ENCODE measurements at places on chromosomes 7 and 10.

GRCh38 chr7:50355817-50356178 is 51.3 kb downstream of the IKZF1 start:
- DNase-seq: no peak

GRCh38 chr7:11469028-11469745 is 362.8 kb downstream of the THSD7A start:
- DNase-seq: no peak

- DNase-seq: no peak
These were observed 923 bp downstream of the TNPO3 start for GRCh38 chr7:129053938-129054437.

- DNase-seq: no peak
These were observed 104.7 kb downstream of the DGKI start for GRCh38 chr7:137742051-137742450.

DNA sequence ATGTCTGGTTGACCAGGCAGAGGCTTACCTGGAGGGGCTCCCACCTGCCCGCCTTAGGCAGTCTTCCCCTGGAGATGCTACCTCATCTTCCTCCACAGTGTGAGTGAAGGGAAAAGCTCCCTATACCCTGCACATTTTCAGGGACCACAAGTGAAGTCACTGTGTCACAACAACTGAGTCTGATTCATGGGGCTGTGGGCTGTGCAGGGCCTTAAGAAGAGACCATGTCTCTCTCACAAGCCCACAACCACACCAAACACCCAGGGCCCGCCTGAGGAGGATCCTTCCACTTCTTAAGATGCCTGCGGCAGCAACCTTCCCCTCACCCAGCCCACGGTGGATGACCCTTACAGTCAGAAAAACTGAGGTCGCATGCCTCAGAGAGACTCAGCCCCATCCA is 118.3 kb downstream of the KMT2E start:
- DNase-seq: no peak

DNA sequence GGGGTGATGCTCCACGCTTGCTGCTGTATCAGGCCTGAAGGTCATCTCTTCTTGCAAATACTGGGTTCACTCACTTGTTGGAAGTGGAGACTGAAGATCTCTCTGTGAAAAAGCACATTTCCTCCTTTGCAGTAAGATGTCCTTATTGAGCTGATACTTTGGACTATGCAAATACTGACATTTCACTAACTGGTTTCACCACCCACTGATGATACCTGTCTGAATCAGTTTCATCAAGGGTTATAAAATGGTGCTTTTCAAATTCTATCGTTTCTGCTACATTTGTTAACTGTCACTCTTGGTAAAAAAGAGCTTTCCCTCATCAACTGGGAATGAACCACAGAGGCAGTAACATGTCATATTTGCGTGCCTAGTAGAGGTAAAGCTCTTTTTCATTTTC is 35.5 kb downstream of the RAB19 start:
- no peak for DNase-seq

- no peak for DNase-seq
These were observed 30.0 kb downstream of the MYOF start for GRCh38 chr10:93452143-93452542.

GRCh38 chr7:127913686-127914085 is 117.6 kb downstream of the LRRC4 start:
- DNase-seq: no peak

DNA sequence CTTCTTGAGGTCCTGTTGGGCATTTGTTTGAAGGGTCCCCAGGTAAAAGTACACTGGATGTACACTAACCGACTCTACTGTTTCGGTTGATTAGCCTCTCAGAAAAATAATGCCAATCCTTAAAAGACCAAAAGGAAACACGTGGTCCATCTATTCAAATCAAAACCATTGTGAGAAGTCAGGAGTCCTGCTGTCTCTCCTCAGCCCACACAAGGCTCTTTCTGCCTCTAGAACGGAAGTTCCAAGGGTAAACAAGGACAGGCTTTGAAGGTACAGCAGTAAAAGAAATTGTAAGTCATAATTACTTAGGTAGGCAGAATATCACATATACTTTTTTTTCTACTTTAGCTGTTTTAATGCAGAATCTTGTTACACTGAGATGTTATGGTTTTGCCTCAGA is 71.7 kb upstream of the TPK1 start:
- DNase-seq: no peak

GRCh38 chr7:70210200-70210935 is 612.1 kb downstream of the AUTS2 start:
- no peak for DNase-seq

DNA sequence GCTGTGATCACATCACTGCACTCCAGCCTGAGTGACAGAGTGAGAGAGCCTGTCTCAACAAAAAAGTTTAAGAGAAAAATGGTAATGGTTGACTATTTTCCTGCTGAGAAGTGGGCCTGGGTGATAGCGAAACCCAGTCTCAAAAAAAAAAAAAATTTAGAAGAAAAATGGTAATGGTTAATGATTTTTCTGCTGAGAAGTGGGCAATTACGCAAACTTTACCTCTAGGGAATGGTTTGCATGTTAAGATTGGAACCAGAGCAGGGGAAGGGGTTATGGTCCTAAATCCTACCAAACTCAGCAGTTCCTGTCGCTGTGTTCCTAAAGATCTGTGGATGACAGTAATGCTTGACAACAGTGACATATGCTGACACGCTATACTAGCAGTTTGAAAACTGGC is 130.5 kb upstream of the RHEB start:
- no peak for DNase-seq

DNA sequence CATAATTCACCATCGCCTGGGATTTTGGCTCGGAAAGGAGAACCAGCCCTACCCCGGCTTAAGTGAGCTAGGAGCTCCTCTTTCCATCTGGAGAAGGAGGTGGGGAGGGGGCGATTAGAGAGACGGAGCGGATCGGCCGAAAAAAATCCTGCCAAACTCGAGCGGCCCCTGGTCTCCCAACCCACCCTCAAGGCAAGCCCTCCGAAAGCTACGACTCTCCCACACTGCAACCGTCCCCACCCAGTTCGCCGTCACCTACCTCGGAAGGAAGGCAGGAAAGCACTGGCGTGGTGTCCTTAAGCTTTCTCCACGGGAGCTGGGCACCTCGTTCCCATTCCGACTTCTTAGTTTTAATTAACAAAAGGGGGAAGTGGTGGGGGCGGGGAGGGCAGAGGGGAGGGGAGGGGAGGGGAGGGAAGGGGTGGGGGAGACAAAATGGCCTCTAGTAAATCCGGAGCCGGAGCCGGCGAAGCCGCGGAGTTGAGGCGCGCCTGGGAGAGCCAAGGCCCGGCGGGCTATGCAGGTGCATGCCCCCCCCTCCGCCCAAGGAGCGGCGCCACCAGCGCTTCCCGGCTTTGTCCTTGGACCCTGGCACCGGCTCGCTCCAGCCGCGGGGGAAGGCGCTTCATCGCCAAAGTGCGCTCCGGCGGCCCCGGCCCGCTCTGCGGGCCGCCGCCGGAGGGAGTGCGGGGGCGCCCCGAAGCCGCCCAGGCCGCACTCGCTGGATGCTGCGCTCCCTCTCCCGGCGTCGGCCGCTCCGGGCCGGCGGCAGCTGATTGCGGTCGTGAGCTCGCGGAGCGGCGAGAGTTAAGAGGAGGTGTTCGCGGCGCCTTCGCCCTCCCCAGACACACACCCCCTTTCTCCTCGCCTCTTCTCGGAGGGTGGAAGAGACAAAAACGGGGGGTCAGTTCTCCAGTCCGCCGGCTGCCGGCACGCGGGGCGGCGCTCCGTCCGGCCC is at the start of gene LRRC4:
LRRC4 (minus strand) TSS at position 784 of the 958 bp plus-strand sequence. CDS start 797 bp downstream, outside the sequence.
- DNase-seq: no peak

DNA sequence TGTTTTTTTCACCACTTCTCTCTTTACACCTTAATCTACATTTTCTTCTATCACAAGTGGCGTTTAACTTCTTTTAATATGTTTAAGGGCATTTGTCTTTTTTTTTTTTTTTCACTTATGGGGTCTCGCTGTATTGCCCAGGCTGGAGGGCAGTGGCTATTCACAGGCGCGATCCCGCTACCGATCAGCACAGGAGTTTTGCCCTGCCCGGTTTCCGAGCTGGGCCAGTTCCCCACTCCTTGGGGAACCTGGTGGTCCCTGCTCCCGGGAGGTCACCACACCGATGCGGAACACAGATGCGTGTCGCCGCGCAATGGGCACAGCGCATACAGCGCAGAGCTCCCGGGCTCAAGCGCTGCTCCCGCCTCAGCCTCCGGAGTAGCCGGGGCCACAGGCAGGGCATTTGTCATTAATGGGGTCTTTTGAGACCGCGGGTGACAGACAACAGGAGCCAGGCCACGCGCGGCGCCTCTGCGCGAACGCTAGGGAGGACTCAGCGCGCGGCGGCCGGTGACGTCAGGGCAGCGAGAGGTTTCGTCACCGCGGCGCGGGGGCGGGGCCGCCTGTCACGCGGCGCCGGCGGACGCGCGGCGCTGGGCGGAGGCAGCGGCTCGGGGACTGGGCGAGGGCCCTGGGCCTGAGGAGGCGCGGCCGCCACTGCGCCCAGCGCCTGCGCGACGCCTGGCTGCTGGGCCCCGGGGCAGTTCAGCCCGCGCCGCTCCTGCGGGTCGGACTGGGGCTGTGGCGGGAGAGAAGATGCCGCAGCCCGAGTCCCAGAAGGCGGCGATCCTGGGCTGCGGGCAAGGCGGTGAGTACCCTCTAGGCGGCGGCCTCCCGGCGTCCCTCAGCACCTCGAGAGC is at the start of gene GALNT11:
GALNT11 (plus strand) TSS at position 598 of the 860 bp plus-strand sequence. CDS start 68,554 bp downstream, outside the sequence.
- DNase-seq: peak; percentile 83

GRCh38 chr7:140127360-140128127 is 49.2 kb downstream of the KDM7A start:
- no peak for DNase-seq

- DNase-seq: no peak
These were observed 44.8 kb upstream of the FAM133B start for GRCh38 chr7:92634924-92635519.

DNA sequence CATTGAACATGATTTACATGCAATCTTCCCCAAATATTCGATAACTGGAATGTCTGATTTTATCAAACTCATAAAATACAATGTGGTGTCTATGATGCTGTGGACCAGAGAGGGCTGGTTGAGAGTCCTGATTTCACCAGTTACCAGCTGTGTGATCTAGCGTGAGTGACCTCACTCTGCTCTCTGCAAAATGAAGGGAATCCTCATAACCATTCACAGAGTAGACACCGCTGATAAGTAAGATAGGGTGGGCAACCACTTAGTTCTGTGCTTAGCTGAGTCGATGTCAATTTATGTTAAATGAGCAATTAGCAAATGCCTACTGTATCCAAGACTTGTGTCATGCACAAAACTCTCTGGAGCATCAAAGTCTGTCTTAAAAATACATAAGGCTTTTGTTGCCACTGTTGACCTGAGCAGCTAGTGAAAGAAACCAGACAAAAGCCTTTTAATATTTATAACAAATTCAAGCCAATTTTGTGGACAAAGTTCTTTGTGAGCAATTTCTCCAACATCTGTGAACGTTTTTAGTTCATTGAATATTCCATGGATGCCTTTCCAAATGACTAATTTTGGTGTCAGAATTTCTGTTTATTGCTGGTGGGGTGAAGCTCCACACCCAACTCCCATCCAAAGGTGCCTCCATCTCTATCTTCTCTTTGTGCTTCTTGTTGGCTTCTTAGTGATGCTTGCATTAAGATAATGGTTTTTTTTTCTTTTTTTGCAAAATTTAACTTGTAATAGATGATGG is 314.2 kb downstream of the ADRA2A start:
- no peak for DNase-seq

DNA sequence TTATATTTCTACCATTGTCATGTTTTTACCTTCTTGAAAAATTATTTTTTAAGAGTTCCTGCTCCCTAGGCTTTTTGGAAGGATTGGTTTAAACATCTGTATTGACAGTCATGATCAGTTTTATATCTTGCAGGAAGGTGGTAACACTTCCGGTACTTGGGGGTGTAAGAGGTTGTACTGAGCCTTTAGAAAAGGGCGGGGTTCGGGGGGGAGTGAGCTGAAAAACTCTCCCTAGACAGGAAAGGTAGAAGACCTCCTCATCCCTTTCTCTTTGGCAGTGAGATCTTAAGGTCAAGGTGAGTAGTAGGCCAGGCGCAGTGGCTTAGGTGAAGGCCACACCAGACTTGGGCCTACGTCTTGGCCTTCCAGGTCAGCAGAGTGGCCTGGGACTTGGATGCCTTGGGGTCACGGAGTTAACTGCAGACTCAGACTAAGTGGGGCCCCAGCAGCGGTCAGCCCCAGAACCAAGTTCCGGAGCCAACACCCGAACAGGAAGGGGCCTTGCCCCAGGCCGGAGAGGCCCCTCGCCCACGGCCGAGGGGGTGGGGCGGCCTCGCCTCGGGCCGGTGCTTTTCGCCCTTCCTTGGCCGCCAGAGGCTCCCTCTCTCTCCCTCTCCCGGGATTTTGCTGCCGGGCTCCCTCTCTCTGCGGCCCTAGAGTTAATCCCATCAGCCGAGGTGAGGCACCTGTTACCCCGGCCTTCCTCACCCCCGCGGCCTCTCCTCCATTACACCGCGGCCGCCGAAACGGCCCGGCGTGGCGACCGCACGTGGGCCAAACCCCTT is at the start of gene PPP1R9A:
PPP1R9A (plus strand) TSS at position 569 of the 785 bp plus-strand sequence. CDS start 2,520 bp downstream, outside the sequence.
- DNase-seq: peak; percentile 36

DNA sequence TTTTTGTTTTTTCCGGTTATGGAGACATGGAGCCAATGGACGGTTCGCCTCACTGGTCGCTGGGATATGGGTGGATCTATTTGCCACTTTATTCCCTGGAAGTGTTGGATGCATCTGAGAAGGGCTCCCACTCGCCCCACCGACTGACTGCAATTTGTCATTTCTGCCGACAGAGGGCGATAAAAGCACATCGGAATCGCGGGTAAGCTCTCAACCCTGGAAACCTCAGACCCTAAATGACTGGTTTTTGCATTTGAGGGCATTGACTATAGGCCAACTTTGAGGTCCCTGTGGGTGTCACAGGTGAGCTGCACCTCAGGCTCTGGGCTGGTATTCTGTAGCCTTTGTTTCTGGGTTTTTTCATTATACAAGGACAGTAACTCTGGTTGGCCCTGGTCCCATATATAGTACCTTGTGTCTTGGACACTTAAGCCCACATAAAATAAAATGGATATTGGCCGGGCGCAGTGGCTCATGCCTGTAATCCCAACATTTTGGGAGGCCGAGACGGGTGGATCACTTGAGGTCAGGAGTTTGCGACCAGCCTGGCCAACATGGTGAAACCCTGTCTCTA is 11.9 kb upstream of the OPALIN start:
- no peak for DNase-seq

GRCh38 chr10:35089611-35090161 is 455 bp downstream of the CUL2 start:
- no peak for DNase-seq

DNA sequence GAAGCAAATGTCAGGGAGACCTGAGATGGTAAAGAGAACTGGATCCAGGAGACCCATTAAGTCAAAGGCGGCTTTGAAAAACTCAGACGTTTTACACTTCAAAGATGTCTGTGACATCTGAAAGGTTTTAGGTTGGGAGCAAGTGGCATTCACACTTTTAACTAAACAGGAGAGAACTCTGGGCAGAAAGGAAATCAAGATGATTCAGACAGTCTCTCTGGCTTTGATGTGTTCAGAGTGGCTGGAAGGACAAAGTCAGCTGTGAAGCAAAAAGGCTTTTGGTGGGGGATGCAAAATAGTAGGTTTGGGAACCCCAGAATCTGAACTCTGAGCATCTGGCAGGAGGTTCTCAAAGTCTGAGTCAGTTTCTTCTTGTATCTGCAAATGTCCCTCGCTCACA is 66.6 kb downstream of the PRKCQ start:
- no peak for DNase-seq
